Activated CD4-positive, CD25-positive, alpha-beta regulatory T cell (primary cell): ENCODE measurements at places on chromosomes 7 and 10.

DNA sequence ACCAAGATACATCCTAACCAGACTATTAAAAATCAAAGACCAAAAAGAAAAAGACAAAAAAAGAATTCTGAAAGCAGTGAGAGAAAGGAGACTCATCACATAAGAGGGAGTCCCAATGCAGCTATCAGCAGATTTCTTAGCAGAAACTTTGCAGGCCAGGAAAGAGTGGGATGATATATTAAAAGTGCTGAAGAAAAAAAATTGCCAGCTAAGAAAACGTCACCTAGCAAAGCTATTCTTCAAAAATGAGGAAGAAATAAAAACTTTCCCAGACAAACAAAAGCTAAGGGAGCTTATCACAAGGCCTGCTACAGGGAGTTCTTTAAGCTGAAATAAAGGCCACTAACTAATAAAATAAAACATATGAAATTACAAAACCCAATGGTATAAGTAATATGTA is 40.5 kb upstream of the CDK6 start:
- DNase-seq: no peak

GRCh38 chr10:48523212-48523819 is 81.6 kb downstream of the ARHGAP22 start:
- no peak for DNase-seq

DNA sequence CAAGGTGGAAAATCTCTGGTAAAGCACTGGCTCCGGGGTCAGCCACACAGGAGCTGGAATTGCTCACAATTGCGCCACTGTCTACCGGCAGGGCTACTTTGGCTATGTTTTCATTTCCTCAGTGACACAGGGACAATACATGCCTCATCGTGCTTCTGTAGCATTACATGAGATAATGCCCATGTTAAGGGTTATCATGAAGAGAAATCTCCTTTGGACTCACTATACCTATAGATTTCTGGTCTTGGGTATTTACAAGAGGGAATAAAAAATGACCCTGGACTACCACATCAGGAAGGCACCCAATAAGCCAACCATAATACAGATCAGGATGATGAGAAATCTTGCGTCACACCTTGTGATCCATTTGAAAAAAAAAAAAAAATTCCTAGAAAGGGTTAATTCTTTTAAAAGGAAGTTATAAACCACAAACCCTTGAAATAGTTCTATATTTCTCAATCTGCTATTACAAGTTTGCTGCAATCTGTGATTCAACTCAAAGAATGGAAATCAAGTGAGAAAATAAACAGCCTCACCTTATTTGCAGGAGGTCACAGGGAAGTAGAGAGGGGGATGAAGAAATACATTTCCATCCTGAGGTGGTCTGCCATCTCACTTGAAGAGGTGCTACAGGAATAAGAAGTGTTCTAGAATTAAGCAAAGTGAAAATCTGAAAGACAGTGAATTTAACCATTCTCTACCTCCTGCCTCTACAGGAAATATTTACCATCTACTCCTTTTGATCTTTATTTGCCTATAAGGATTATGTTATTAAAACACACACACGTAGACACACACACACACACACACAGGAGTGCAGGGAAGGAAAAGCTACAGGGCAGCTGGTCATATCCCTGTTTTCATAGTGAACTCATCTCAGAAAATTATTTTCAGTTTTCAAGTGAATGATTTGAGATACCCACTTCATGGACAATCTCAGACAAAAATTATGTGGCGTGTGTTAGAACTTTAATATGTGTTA is 231.3 kb upstream of the CELF2 start:
- DNase-seq: no peak

DNA sequence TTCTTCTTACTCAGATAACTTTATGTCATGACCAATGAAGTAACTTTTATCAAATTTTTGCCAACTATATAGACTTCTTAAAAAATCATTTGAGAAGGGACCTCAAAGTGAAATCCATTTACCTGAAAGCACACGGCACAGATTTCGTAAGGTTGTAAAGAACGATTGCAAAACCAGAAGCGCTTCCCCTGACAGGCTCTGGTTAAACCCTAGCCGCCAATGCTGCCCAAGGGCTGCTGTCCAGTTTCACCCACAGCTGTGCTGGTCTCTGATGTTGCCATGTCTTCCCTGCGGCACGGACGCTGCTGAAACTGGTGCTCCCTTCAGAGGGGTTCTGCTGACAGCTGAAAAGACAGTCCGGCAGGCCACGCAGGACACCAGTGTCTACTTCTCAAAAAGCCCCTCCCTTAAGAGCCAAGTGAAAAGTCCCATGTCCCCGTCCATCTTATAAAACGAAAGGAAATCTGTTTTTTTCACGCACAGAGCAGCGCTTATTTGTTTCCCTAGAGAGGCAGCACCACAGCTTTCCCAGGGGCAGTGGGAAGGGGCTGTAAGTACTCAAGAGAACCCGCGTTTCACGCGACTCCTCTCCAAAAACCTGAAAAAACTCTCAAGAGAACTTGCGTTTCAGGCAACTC is 32.5 kb downstream of the GNA12 start:
- no peak for DNase-seq

DNA sequence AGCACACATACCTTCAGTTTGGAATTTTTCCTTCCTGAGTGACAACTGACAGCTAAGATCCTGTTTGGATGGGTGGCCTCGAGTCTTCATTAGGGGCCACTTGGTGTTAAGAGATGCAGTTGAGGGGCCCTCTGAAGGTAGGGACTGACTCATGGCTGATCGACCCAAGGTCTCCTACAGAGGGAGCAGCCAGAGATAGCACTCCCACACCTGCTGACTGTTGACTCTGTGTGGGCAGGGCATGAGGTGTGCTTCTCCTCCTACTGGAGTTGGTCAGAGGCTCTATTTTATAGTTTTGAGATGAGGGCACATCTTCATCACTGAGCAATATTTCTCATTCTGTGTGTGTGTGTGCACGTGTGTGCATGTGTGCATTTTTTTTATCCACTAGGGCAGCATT is 378.8 kb upstream of the PODXL start:
- DNase-seq: no peak

- DNase-seq: no peak
Measured at GRCh38 chr7:94396037-94396431, 1.3 kb downstream of the COL1A2 start.
